ENCODE measurements at places on chromosomes 3 and 15.

DNA sequence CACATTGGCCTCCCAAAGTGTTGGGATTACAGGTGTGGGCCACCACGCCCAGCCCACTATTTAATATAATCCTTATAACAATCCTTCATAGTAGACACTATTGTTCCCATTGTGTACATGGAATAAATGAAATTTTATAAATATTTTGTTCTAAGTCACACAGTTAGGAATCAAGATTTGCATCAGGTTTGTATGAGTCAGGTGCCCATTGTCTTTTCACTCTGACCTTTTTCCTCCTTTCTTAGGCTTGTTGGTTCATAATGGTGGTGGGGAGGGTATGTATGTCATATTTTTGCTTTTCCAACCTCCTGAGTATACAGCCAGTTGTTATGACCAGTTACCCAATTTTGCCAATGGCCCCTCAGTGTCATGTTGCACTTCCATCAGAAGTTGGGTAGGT, 18.0 kb upstream of the SLC30A4 start:
- no peak for DNase-seq

DNA sequence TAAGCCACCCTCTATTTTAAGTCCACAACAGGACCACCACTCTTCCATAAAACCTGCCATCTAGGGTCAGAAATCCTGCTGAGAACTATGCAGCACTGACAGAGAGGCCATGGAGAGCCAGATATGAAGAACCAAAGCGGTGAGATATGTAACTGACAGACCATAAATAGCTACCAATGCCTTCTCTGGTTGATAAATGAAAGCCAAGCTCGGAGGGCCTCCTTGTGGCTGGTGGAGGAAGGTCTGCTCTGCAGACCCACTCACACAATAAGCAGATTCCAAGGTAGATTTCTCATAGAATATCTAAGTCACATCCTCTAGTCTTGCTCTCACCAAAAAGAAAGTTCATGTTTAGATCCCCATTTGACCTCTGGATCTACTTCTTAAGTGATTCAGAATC, 38.9 kb downstream of the RYK start:
- no peak for DNase-seq

- no peak for DNase-seq
Measured at GRCh38 chr15:58249646-58250312, 111.6 kb downstream of the AQP9 start.

DNA sequence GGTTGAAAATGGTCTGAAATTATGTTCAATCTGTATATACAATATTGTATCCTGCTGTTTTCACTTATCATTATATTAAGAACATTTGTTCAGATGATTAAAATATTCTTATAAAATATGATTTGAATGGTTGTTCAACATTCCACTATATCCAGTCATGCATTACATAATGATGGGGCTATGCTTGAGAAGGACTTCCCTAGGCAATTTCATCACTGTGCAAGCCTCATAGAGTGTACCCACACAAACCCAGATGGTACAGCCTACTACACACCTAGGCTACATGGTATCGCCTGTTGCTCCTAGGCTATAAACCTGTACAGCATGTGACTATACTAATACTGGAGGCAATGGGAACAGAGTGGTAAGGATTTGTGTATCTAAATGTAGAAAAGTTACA, 30.5 kb downstream of the SLC7A14 start:
- DNase-seq = no peak

DNA sequence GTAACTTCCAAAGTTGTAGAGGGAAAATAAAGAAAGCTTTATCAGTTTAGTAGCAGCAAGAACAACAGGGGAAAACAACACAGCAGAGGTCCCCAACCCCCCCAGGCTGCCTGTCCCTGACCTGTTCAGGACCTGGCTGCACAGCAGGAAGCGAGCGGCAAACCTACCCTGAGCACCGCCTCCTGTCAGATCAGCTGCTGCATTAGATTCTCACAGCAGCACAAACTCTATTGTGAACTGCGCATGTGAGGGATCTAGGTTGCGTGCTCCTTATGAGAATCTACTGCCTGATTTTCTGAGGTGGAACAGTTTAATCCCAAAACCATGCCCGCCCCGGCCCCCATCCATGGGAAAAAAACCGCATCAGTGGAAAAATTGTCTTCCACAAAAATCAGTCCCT, 40.3 kb downstream of the USP50 start:
- no peak for DNase-seq

Measured in sciatic nerve (tissue), 2 donors.